ENCODE measurements at places on chromosomes 11 and 22. TPM values are rescaled to one million over a fixed set of nuclear protein-coding genes. Genes with fewer than 3 reads are reported as not detected.

DNA sequence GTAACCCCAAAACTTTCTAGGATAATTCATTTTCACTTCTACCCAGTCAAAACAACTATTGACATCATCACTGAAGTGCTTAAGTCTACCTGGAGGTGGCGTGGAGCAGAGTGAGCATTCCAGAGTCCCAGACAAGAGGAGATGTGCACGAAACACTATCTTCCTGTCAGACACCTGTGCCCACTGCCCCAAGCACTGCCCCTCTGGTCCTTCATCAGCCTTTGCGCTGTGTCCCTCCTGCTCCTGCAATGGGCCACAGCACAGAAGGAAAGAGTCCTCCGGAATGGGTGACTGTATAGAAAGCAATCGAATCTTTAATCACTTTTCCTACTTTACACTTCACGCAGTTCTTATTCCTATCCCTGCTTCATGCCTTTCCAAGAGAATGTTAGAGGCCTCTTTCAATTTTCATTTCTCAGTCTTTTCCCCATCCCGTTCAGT lies 512 bp upstream of the GRIA4 start:
- DNase-seq = no peak

DNA sequence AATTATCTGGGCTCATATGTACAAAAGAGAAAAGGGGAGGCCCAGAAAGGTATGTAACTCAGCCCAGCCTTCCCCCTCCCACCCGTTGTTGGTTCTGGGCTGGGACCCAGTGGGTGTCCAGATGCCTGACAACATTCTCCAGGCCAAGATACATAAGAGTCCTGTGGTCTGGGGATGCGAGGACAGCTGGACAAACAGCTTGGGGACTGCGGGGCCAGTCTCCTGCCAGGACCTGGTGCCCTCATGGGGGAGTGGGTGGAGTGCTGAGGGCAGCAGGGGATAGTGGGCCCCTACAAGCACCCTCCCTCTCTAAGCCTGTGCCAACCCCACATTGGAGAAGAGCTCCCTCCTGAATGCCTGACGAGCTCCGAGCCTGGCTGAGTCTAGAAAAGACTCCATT lies 3.5 kb upstream of the SLC22A6 start:
- no peak for DNase-seq

GRCh38 chr11:69865707-69866106 lies 46.5 kb upstream of the FGF3 start:
- no peak for DNase-seq

DNA sequence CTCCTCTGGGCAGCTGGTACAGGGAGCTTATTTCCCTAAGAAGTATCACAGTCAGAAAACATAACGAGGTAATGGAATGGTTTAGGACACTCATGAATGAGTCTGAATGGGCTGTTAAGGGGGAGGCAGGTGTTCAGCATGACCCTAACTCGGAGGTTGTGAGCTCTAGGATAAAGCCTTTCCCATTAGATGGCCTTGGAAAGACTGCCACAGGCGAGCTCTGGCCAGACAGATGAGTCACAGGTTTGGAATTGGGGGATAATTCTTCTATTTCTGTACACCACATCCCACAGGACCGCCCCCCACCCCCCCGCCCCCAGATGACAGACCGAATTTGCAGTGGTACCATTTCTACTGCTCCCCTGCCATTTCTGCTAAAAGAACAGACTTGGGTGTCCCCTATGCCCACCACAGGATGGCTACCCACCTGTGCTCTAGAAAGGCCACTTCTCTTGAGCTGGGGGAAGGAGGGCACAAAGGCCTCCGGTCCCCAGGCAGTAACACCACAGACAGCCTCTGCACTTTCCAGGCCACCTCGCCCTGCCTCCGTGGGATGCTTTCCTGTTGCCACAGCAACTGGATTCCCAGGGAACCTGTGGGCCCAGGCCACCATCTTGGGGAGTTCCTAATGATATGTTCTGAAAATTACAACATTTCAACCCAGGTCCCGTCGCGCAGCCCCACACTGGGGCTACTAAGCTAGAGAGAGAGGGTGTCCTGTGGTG lies 76.7 kb downstream of the TRIM29 start:
- no peak for DNase-seq

PRG3 gene
- not detected for total RNA-seq

KCNK4 gene
- not detected for total RNA-seq

Data from pulmonary artery endothelial cell (primary cell).